HTR-8/SVneo (cell line): ENCODE measurements at places on chromosomes 13 and 19.

GRCh38 chr19:48918801-48919247 lies 14.7 kb upstream of the DHDH start:
- DNase-seq = peak; percentile 36

DNA sequence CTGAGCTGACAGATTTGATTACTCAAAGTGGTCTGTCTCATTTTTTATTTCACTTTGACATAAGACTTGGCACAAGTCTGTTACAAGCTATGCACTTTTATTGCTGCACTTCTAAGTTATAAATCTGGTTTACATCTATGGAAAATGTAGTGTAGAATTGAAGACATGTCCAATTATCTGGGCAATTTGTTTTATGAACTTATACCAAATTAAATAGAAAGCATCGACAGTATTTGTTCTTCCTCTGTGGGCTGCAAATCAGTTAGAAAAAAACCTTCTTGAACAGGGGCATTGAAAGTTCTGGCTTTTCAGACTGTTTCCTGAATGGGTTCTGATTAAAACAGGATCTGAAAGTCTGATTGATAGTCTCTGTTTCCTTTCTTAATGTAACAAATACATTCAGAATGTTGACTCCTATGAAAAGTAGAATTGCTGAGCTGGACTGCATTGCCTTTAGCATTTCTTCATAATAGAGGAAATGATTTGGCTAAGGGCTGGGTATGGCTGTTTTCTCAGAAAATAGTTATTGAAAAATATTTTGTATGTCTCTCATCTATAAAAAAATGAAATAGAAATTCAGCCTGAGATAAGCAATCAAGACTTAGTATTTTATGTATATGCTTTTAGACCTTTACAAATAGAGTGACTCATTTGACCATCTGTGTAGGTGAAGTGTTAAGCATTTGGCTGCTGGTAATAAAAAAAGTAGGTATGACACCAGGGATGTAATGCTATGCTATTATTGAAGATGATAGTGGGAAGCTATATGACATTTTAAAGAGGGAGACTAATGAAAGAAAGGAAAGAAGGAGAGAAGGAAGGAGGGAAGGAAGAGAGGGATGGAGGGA lies 210.9 kb upstream of the SPRY2 start:
- no peak for DNase-seq

- no peak for DNase-seq
Observed at GRCh38 chr13:37319031-37319443, 213.6 kb upstream of the CSNK1A1L start.

DNA sequence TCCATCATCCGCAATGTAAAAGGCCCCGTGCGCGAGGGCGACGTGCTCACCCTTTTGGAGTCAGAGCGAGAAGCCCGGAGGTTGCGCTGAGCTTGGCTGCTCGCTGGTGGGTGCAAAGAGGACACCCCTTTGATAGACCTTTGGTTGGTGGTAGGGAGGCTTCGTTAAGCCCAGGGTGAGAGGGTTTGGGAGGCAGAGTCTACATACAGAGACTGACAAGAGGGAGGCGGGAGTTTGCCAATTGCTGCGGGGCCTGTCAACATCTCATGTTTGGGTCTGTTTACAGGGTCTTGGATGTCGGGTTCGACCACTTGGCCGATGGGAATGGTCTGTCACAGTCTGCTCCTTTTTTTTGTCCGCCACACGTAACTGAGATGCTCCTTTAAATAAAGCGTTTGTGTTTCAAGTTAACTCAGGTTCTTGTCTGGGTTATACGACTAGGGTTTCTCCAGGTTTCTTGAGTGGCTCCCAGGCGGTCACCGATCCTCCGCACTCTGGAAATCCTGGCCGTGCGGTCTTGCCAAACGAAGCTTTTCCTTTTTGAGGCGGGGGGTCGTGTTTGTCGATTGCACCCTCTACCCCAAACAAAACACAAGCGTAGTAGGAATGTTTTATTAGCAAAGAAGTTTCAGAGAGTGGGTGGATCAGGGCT lies 816 bp downstream of the RPS28 start:
- DNase-seq = no peak

- no peak for DNase-seq
Observed at GRCh38 chr13:82571653-82572052, 1310.6 kb downstream of the SLITRK1 start.

DNA sequence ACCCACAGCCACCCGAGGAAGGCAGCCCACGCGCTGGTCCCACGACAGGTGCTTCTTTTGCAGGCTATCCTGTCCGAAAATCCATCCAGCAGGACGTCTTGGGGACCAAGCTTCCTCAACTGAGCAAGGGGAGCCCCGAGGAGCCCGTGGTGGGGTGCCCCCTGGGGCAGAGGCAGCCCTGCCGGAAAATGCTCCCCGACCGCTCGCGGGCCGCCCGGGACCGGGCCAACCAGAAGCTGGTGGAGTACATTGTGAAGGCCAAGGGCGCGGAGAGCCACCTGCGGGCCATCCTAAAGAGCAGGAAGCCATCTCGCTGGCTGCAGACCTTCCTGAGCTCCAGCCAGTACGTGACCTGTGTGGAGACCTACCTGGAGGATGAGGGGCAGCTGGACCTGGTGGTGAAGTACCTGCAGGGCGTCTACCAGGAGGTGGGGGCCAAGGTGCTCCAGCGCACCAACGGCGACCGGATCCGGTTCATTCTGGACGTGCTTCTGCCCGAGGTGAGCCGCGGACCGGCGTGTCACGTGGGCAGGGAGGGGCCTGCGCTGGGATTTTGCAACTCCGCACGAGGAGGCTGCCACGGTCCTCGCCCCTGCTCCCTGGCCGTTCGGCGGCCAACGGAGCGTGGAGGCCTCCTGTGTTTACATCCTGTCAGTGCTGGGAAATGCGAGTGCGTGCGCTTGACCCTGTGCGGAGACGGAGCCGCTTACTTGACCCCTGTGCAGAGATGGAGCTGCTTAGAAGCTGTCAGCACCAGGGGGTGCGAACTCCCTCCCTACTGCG lies 12.9 kb upstream of the NDUFS7 start:
- DNase-seq = no peak

GRCh38 chr19:11273296-11273695 lies 11.0 kb upstream of the DOCK6 start:
- no peak for DNase-seq

DNA sequence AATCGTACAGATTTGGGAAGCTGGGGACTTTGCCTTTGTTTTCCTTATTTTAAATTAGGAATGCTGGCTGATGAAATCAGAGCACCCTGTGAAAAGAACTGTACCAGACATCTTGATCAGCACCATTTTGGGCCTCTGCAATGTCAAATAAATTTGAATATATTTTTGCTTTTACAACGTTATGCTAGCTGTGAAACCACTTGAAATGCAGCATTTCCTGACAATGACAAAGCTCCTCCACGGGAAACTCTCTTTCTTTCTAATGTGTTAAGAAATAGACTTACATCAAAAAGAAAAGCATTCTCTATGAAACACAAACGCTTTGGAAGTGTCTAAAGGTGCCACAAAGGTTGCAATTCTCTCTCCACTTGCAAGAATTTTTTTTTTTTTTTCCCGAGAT lies 47.1 kb upstream of the MAP3K10 start:
- no peak for DNase-seq

GRCh38 chr13:61036715-61037114 lies 378.9 kb downstream of the PCDH20 start:
- no peak for DNase-seq

- DNase-seq = no peak
Observed at GRCh38 chr13:22980936-22981335, 199.8 kb upstream of the SGCG start.

GRCh38 chr19:51364200-51365106 lies 1.7 kb downstream of the ETFB start:
- DNase-seq = no peak

- peak; percentile 28 for DNase-seq
Observed at GRCh38 chr13:63435667-63436324, 2020.1 kb upstream of the PCDH20 start.

DNA sequence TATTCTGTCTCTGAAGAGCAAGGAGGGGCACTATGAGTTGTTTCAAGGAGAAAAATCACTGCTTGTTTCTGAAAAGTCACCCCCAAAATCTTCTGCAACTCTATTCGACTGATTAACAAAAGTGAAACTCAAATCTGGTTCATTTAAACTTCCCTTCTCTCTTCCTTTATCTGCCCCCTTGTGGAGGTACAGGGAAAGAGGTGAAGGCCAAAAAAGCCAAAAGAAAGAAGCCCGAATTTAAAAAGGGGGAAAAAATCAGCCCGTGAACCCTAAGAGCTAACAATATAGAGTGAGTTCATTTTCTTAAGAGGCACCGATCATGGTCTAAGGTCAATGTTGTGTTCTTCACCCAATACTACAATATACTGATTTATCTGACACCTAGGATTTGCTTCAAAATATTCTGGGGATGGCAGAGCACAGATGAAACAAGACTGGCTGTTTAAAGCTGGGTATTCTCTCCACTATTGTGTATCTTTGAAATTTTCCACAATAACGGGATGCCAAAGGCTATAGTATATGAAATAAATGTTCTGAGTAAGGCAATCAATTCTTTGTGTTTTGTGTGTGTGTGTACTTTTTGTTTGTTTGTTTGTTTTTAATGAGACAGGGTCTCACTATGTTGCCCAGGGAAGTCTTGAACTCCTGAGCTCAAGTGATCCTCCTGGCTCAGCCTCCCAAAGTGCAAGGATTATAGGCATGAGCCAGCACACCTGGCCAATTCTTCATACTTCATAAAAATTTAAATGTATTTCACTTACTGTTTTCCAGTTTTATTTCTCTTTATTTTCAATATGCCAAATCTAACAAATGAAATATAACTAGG lies 55.0 kb upstream of the EEF1AKMT1 start:
- DNase-seq = no peak

- DNase-seq = no peak
Observed at GRCh38 chr13:67493835-67494234, 263.7 kb upstream of the PCDH9 start.

- no peak for DNase-seq
Observed at GRCh38 chr19:1045247-1045603, 5.3 kb downstream of the ABCA7 start.

- no peak for DNase-seq
Observed at GRCh38 chr13:71593566-71593965, 273.4 kb downstream of the DACH1 start.

DNA sequence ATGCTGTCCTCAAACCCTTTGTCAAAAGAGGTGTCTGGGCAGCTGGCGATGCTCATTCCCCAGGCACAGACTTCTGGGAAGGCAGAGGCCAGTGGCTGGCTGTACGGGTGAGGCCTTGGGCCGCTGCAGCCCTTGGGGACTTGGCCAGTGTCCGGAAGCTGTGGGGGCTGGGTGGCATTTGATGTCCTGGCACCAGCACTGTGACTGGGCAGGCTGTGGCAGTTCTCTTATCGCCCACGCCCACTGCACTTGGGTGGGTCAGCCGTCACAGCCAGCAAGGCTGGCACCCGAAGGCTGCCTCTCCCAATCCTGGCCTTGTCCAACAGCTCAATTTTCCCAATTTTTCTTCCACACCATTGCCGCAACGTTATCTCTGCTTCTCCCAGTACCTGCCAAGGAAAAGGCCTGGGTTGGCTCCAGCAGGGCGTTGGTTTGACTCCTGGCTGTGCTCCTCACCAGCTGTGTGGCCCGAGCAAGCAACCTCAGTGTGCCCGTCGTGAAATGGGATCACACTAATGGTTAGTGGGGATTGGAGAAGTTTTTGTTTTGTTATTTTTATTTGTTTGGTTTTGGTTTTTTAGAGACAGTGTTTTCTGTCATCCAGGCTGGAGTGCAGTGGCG lies 12.7 kb upstream of the SLC44A2 start:
- no peak for DNase-seq

GRCh38 chr13:50080203-50080910 lies 65.1 kb downstream of the KCNRG start:
- no peak for DNase-seq

- no peak for DNase-seq
Observed at GRCh38 chr13:110640591-110641029, 25.3 kb downstream of the NAXD start.

DNA sequence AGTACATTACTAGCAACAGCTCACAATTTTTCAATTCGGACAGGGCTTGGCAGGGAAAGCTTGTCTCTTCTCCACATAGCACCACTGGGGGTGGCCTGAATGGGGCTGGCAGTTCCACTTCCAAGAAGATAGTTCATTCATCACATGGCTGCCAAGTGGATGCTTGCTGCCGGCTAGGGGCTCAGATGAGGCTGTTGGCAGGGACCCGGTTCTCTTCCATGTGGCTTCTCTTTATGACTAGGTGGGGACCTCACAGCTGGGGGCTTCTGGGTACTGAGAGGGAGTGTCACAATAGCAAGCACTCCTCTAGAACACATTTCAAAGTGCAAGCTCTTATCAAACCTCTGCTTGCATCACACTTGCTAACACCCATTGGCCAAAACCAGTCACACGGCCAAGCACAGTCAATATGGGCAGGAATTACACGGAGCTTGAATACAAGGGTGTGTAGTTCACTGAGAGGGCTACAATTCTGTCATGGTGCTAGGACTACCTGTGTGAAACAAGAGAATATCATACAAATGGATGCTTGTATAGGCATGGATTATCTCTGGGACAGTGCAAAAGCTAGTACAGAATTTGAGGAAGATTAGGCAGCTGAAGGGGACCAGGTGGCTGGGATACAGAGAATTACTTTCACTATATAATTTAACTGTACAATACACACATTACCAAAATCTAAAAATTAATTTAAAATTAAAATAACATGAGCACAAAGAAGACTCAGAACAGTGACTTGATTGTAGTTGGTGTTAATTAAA lies 32.3 kb downstream of the ATP7B start:
- DNase-seq = no peak

DNA sequence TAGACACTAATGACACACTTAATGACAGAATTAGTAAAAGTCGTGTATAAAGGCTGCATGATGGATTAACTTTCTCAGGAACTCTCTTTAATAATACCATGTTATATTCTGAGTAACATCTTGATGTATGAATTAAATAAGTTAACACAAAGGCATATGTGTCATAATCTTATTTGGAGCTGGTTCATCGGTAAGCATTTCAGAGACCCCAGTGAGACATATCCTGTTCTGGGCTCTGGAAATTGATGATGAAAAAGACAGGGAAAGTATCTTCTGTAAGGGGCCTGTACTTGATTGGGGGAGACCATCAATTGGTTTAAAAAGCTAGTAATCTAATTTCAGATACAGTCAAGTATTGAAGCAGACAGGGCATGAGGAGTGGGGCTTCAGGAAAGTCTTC lies 547.9 kb downstream of the GPC6 start:
- DNase-seq = no peak

DNA sequence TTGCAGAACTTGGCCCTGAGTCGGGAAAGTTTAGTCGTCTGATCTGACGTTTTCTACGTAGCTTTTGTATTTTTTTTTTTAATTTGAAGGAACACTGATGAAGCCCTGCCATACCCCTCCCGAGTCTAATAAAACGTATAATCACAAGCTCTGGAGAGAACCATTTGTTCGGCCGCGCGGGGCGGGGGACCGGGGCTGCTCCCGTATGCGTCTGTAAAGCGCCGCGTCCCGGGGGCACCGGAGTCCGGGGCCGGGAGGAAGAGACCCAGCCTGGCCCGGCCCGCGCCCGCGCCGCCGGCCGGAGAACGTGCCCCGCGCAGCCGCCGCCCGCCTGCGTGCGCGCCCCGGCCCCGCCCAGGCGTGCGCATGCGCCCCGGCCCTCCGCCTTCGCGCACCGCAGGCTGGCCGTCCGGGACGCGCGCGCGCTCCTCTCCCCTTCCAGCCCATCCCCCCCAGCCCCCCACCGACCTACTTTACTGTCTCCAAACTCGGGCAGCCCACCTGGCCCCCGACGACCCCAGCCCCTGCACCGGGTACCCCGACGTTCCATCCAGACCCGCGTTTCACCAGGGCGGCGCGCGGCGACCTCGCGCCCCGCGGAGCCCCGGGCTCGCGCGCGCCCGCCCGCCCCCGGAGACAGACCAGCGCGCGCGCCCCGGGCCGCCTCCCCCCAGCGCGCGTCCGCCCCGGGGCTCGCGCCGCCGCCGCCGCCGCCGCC lies 785 bp upstream of the USF2 start:
- peak; percentile 90 for DNase-seq

- DNase-seq = no peak
Observed at GRCh38 chr19:8105471-8105870, 43.9 kb downstream of the FBN3 start.
